ENCODE measurements at places on chromosomes 6 and 20.

GRCh38 chr20:46552460-46553420, 2.3 kb upstream of the OCSTAMP start:
- peak; percentile 87 for DNase-seq

DNA sequence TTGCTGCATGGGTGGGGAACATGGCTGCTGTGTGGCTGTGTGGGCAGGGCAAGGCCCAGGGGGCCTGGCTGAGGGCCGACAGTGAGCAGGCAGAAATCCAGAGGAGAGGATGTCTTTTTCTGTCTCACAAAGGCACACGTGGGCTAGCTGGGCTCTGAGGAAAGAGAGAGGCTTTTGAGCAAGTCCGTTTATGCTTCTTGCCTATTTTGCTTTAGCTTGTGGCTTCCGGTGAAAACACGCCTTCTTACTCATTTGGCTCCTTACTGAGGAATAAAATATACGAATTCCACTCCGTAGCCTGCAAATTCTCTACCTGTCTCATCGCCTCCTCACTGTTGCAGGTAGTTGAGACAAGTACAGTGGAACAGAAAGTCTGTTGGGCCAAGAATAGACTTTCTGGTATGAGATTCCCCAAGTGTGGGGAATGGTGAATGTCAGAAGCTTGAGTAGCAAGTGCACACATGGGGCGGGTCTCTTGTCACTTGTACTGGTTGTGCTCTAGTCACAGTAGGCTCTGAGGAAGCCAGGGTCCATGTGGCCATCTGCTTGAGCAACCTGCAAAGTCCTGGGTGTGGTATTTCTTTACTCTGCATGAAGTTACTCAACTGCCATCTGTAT, 28.4 kb downstream of the WRNIP1 start:
- peak; percentile 73 for DNase-seq

- no peak for DNase-seq
Measured at GRCh38 chr20:49349694-49350252, 71.9 kb upstream of the ZNFX1 start.

DNA sequence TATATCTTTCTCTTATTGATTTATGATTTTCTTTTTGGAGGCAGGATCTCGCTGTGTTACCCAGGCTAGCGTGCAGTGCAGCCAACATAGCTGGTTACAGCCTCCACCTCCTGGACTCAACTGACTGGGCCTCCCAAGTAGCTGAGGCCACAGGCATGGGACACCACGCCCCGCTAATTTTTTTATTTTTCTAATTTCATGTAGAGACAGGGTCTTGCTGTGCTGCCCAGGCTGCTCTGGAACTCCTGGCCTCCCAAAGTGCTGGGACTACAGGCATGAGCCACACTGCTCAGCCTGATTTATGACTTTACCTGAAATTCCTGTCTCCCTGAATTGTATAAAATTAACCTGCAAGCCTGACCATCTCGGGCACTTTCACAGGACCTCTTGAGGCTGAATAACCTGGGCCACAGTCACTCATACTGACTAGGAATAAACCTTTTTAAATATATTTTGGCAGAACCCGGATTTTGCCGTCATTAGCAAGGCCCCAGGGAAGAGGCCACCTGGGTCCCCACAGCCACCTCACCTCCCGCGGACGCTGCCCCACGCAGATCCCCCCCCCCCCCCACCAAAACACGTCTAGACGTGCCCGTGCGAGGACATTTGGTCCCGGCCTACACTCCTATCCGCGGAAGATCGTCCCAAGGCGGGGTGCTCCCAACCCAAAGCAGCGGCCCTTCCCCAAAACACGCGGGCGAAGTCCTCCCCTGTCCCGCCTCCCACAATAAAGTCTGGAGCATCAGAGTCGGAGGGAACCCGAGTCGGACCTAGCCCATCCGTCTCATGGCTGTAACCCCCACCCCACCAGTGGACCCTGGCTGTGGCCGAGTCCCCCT, 902 bp downstream of the ZNF337 start:
- peak; percentile 3 for DNase-seq

DNA sequence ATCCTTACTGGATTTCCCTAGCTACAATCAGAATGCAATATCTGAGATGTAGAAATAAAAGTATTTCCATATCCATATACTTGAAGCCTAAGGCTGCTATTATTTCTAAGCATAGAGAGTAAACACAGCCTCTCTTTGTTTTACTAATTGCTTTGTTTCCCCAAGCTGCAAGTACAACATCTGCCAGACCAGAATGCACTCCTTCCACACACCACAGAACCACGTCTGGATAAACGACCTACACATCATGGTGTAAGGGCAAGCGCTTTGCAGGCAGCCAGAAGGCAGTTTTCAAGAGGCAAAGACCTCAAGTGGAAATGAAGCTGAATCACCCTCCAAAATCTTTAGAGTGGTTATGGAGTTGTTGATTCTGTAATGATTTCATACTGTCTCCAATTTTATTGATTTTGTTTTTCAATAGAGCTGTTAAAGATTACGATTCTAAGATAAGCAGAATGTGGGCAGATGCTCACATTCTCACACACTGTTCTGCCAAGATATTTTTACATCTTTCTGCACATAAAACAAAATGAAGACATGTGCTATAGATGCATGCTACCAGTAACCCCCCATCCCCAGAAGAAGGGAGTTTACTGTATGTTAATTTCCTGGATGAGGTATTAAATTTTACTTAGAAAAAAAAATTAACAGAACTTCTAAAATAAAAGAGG, 88.8 kb downstream of the THEMIS start:
- DNase-seq = no peak

DNA sequence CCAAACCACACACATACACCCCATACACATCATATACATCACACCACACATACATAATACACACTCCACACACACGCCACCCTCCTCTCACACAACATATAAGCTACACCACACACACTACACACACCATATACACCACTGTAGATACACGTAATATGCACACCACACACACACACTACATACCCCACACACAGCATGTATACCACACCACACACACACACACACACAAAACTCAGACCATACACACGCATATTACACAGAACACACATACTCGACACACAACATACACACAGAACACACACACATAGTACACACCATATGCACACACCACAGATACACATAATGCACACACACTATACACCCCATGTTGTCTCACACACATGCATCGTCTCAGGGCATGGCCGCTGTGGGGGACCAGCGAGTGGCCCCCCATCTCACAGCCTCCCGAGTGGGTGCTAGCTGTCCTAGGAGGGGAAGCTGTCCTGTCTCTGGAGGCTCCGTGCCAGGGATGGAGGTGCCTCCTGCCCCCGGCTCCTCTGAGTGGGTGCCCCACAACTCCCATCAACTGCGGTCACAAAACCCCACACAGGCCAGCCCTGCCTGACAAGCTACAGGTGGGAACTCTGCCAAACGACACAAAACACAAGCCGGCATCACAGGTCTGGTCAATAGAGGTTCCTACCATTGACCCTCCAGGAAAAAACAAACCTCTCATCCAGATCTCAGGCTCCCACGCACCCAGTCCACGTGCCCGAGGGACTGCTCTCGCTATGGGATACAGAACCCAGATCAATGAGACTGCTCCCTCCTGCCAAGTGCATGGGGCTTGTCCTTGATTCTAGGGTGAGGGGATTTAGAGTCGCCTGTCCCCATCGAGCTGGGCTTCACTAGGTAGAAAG, 49.1 kb downstream of the DACT2 start:
- DNase-seq = no peak

GRCh38 chr6:131761060-131761761, 46.6 kb upstream of the ENPP1 start:
- DNase-seq = no peak

DNA sequence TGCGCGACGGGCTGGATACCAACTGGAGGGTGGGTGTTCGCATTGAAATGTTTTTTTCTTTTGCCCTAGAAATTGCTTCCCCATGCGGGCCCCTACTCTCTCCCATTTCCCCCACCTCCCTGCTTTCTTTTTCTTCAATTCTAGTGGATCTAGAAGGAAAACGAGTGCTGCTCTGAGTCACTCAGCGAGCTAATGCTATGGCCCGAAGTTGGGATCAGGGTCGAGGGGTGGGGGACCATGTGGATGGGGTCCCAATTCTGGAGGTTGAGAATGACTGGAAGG, 71.5 kb downstream of the SOX4 start:
- no peak for DNase-seq

DNA sequence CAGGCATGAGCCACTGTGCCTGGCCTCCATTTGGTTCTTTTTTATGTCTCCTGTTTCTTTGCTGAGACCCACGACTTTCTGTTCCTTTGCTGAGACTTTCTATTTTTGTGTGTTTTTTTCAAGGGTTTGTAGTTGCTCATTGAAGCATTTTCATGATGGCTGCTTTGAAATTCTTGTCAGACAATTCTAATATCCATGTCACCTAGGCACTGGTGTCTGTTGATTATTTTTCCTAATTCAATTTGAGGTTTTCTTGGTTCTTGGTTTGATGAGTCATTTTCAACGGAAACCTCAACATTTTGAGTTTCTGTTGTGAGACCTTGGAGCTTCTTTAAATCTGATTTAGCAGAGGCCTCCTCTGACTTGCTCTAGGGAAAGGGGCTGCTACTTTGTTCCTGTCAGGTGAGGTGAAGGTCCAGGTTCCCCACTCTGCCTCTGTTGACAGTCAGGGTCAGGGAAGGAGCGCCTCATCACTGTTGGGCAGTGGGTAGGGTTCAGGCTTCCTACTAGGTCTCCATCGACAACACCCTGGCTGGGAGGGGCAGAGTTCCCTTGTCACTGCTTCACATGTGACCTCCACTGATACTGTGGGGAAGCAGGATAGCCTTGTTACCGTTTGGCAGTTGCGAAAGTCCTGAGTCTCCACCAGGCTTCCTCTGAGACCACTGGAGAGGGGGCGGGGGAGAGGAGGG, 67.2 kb upstream of the RNF24 start:
- DNase-seq = peak; percentile 88

DNA sequence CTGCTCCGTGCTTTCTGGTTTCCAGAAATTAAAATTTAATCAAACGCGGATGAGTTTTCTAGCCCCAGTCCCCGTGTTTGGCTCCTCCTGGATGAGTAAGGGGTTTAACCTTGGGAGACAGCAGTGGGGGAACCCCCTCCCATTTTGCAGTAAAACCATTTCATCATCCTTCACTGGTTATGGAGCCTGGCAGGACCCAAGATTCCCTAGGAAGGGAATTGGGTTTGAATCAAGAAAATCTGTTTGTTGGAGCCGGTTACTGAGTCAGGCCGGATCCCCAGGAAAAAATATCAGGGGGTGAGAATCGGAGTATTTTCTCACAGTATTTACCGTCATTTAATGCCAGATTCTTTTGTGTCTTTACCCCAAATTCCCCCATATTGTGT, 754 bp downstream of the YWHAB start:
- no peak for DNase-seq

DNA sequence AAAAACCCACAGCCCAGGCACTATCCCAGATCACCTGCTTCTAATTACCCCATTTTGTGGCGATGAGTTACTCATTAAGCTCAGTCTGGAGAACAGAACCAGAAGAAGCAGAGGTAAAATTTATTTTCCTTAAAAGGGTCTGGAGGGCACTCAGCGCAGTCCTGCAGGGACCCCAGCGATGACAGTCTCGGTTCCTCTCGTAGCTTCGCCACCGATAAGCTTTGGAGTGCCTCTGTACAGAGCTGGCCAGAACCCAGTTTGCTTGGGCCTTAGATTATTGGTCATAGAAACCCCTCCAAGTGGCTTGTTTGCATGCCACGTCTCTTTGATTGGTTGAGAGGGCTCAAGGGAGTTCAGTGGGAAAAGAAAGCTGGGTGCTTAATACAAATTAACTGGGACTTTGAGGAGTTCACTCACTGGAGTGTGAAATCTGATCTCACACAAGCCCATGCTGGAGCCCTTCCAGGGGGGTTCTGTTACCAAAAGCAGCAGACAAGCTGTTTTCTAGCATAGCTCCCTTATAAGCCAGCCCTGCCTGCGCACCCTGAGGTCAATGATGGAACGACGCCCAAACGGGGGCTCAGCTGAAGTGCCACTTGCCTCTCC, 158.5 kb upstream of the ARID1B start:
- DNase-seq = no peak

DNA sequence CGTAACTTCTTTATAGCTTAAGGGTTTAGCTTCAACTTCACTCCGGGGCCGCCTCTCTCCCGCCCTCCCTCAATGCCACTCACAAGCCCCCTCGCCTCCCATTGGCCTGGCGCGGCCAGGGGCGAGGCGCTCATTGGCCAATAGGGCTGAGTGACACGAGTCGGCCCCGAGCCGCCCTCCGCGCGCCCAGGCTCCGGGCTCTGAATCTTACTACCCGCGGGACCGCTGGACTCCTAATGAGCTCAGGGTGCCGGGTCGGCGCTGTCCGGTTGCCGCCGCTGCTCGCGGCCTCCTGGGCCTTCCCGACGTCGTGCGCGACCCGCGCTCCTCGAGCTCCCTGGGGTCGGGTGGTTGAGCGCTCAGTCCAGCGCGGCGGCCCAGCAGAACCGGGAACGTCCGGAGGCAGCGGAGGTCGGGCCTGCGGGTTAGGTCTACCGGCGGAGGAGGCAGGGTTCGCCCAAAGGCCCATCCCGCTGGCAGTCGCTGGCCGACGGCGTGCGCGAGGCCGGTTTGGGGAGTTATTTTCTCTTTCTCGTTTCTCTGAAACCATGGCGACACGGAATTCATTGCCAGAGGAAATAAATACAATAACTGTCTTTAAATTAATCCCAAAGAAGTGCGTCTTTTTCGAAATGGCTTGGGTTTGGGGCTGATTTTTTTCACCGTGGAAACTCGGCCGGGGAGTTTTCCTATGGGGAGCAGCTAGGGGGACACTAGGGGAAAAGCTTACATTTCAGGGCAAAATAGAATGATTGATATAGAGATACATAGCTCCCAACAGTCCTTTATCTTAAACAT, at the start of gene SIM1:
SIM1 (minus strand) TSS at position 19 of the 798 bp plus-strand sequence. CDS start 1,453 bp downstream, outside the sequence.
- peak; percentile 37 for DNase-seq

- no peak for DNase-seq
Measured at GRCh38 chr20:17684077-17684888, 2.2 kb upstream of the RRBP1 start.

- no peak for DNase-seq
Measured at GRCh38 chr6:163839296-163839695, 424.8 kb downstream of the QKI start.

- no peak for DNase-seq
Measured at GRCh38 chr20:63771046-63771707, 31.6 kb downstream of the SLC2A4RG start.

- no peak for DNase-seq
Measured at GRCh38 chr20:31617432-31618104, 12.5 kb downstream of the ID1 start.

DNA sequence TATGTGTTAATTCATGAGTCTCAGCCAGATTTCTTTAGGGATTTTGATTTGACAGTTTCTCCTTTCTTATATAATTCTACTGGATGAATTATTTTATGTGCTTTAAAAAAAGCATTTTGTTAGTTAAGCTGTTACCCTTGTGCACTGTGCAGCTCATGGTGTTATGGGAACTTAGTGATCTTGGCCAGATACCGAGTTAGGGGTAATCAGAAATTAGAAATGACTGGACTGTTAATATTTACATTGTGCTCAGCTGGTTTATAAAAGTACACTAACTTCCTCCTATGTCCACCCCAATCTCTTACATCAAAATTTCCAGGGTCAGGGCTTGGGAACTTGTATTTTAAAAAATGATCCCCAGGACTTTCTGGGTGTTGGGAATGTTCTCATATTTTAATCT, 260.0 kb downstream of the ZFAND3 start:
- DNase-seq = no peak

GRCh38 chr6:167314180-167314821, 10.6 kb upstream of the TTLL2 start:
- DNase-seq = no peak

- no peak for DNase-seq
Measured at GRCh38 chr6:51511081-51511480, 576.3 kb downstream of the PKHD1 start.

GRCh38 chr6:5058254-5058653, 26.9 kb upstream of the PPP1R3G start:
- no peak for DNase-seq

- peak; percentile 27 for DNase-seq
Measured at GRCh38 chr6:122789182-122790027, at the start of gene SMPDL3A. Gene SMPDL3A, plus strand, starts transcription at chr6:122789258. Its CDS starts 89 bp downstream, at chr6:122789347.

Measured in activated CD4-positive, alpha-beta T cell treated with anti-CD3 and anti-CD28 coated beads, Interleukin-2, amount 50 U/mL, for 16 hours (primary cell).